NCI-H1694 (cell line): ENCODE measurements at places on chromosomes 2 and 18.

DNA sequence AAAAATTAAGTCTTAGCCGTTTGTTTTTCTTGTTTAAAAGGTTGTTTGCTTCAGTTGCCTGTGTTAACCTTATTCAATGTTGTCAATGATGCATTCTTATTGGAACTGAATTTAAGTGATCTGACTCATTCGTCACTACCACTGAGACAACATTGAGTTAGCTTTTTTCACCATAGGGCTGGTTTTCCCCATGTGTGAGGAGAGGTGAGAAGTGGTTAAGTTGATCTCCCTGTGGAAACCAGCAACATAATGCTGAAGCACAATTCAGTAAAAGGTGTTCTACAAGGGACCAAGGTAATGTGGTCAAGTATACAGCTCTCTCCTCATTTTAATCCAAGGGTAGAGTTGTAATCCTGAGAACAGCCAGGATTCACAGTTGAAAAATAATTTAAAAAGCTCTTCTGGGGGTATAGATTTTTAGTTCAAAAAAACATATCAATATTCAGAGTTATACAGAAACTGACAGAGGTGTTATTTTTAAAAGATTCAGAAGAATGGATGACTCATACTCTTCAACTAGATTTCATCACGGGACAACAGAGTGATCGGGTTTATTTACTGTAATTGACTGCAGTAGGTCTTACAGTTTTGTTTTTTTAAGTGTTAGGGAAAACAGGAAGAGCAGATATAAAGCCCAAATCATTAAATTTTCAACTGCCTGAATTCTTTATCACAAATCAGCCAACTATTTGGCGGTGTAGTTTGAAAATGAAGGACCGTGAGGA is 12.6 kb downstream of the NOP58 start:
- DNase-seq: no peak

GRCh38 chr18:48167897-48168253 is 237.4 kb upstream of the SMAD2 start:
- DNase-seq: no peak

DNA sequence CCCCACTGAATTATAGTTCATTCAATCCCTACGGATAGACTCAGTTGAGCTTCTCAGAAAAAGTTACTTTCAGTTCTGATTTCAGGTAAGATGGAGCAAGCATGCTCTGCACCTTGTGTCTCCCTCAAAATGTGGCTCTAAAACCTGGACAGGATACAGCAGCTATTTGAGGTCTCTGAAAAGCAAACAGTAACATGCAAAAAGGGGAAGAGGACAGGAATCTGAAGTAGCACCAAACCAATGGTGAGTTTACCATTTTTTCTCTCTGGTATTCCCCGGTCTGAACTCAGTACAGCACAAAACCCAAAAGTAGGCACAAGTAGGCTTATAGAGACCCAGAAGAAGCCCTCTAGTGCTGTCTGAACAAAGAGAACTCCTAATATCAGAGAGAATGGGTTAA is 34.1 kb downstream of the LANCL1 start:
- no peak for DNase-seq

- DNase-seq: no peak
Measured at GRCh38 chr18:22084547-22084946, 84.8 kb upstream of the GATA6 start.

DNA sequence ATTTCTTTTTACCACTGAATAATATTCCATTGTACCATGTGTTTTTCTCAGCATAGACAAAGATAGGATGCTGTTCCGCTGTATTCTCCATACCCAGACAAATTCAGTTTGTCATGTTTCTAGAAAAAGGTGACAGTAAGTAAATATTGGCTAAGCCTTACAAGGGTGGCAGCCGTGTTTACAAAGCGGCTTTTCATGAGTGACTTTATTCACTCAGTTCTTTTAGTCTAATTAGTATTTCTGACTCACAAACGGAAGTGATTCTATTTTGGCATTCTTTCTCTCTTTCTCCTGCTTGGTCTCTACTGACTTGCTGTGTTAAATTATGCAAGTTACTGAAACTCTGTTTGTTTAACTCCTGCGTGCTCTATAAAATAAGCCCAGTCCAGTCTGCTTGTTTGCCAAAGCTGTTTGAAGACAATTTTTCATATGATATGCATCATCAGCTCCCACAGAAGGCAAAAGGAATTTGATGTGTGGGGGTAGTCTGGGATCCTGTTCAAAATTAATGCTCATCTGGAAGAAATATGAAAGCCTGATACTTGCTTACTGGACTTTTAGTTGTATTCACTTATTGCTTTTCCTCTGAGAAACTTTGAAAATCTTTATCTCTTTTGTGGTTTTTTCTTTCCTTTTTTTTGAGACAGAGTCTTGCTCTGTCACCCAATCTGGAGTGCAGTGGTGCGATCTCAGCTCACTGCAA is 2.3 kb upstream of the PLEKHH2 start:
- DNase-seq: no peak

- no peak for DNase-seq
Measured at GRCh38 chr2:109195193-109196045, 66.4 kb downstream of the SH3RF3 start.

GRCh38 chr2:176099728-176100546 is at the start of gene HOXD12:
TSS of gene HOXD12 (plus strand) at chr2:176099795. CDS start at chr2:176099802, 7 bp downstream.
- no peak for DNase-seq

GRCh38 chr2:114170070-114170469 is 272.4 kb upstream of the DPP10 start:
- no peak for DNase-seq

GRCh38 chr2:240624011-240624949 is 1.0 kb upstream of the GPR35 start:
- DNase-seq: no peak

GRCh38 chr2:68091439-68092034 is 28.7 kb upstream of the C1D start:
- no peak for DNase-seq

- no peak for DNase-seq
Measured at GRCh38 chr2:179814050-179814449, 47.4 kb downstream of the ZNF385B start.

DNA sequence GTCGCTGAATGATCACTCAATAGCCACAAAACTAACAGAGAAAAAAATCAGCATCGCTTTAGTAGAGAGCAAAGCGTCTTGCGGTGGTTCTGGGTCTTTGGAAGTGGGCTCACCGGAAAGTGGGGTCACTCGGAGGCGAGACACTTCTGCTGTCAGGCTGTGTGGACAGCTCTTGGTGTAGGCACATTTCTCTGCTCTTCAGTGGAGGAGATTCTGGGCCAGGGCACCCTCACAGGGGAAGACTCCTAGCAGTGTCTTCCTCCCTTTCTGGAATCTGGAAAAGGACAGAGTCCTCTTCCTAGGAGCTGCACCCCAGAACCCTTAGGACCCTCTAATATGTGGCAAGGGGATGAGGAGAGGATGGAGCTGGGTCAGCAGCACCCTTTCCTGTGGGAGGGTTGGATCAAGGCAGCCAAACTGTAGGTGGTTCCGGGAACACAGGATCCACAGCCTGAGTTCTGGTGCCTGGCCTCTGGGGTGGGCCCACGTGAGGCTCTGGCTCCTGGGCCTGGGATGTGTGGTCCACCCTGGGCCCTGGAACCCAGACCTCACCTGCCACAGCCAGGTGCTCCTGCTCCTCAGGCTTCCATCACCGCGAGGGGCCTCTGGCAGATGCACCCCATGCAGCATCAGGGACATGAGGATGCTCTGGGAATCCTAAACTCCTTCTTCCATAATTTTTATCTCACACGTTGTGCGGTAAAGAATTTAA is 25.1 kb downstream of the GPR35 start:
- no peak for DNase-seq

DNA sequence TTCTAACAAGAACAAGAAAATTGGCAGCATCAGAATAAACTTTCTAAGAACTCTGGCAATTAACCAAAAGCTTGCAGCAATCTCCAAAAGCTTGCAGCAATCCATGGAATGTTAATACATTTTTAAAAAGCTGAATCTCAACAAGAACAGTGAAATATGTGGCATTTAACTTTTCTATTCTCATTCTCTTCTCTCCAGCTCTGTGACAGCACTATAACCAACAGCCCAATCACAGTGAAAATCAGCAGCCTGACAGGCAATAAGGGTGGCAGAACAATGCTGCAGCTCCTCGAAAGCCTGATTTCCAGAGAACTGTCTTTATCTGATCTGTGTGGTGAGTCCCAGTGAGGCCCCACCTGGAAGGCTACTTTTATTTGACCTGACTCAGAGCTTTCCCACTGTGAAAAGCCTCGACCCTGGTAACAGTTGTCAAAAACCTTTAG is 60.0 kb downstream of the TMEM131 start:
- DNase-seq: no peak

- DNase-seq: no peak
Measured at GRCh38 chr2:208147008-208147407, 1.1 kb upstream of the CRYGB start.

DNA sequence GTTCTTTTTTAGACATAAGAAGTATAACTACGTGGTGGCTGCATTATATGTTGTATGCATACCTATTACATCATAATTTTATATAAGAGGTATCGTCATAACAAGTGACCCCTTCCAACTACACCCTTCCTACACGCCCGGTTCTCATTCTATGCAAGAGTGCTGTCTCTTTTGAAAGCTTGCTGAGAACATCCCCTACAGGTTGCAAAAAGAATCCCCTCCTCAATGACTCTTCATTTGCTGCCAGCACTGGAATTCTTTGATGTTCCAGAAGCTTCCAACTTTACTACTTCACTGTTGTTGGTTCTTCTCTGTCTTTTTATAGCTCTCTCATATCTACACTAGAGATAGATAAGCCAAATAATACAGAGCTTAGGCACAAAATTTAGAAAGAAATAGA is 66.4 kb downstream of the CDH7 start:
- DNase-seq: no peak

- DNase-seq: no peak
Measured at GRCh38 chr2:41736586-41736985, 311.2 kb upstream of the PKDCC start.

DNA sequence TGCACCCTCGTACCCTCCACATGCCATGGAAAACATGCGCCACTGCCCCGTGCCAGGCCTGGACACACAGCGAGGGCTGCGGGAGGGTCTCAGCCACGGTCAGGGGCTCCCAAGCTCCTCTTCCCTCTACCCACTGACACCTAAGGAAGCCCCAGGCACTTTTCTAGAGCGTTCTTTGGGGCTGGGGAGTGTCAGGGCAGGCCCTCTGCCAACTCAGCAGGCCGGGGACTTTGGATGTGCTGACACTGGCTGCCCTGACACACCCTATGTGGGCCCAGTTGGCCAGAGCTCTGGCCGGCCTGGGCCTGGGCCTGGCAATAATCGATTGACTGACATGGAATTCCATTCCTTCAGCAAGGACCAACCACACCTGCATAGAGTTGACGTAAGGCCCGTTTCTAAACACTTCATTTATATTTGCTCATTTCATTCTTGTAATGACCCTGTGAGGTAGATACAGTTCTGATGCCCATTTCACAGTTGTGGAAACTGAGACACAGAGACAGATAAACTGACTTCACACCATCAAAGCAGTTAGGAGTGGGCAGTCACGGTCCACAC is 70.5 kb downstream of the ZFP36L2 start:
- DNase-seq: no peak

- no peak for DNase-seq
Measured at GRCh38 chr2:105329197-105329554, 359 bp downstream of the TGFBRAP1 start.

- DNase-seq: no peak
Measured at GRCh38 chr2:27255660-27256059, 7.2 kb downstream of the SLC30A3 start.

- DNase-seq: no peak
Measured at GRCh38 chr2:112150851-112151250, 12.7 kb downstream of the FBLN7 start.

- no peak for DNase-seq
Measured at GRCh38 chr2:233400341-233400740, 46.0 kb downstream of the DGKD start.

GRCh38 chr18:79531926-79532312 is 136.2 kb downstream of the NFATC1 start:
- no peak for DNase-seq

GRCh38 chr18:9475643-9476591 is 604 bp downstream of the RALBP1 start:
- DNase-seq: no peak

- no peak for DNase-seq
Measured at GRCh38 chr2:207502577-207503198, 27.1 kb upstream of the CREB1 start.

- no peak for DNase-seq
Measured at GRCh38 chr2:47751856-47752414, 31.0 kb upstream of the MSH6 start.

DNA sequence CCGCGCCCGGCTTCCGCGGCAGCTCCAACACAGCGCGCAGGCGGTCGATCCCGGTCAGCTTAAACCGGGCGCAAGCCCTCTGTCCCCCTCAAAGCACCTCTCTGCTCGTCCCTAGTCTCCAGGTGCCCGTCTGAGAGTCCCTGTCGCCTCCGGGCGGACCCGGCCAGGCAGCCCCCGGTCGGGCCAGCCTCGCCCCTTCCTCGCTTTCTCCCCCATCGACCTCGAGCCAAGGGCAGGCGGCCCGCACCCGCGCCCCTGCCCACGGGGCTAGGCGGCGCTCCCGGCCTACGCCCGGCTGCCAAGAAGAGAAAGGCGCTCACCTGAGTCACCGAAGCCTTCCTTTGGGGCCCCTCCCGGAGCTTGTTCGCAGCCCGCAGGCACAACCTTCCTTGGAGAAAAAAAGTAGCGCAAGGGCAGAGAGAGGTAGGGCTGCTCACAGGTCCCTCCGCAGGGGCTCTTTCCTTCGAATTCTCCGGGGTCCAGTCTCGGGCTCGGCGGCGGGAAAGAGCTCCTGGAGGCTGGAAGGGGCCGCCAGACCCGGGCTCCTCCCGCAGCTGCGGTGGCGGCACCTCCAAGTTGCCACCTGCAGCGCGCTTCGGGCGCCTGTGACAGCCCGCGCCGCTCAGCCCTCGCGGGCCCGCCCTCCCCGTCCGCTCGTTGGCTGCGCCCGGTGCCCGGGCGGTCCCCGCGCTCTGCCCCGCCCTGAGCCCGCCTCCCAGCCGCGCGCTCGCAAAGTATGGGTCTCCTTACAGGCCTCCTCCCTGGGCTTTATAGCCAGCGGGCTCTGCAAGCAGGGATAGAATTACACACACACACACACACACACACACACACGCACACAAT is 86.5 kb upstream of the EPB41L3 start:
- peak; percentile 53 for DNase-seq

- DNase-seq: no peak
Measured at GRCh38 chr2:168663993-168664392, 138.4 kb upstream of the NOSTRIN start.

DNA sequence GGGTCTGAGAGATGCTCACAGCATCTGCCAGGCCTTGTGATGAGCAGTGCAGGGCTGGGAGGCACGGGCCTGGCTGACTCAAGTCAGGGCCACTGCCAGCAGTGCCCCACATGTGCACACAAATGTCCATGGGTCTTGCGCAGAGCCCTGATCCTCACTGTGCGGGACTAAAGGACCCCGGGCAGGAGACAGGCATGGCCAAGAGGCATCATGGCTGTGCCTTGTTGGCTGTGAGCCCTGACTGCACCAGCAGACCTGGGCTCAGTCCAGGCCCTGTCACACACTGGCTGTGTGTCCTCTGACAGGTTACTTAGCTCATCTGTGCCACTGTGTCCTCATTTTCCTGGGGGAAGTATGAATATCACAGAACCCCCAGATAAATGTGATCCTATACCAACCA is 4.0 kb downstream of the KCNIP3 start:
- no peak for DNase-seq
